ENCODE measurements at places on chromosomes 12 and 14.

- DNase-seq = peak; percentile 37
These were observed 195.7 kb downstream of the FBXL14 start for GRCh38 chr12:1398673-1399072.

DNA sequence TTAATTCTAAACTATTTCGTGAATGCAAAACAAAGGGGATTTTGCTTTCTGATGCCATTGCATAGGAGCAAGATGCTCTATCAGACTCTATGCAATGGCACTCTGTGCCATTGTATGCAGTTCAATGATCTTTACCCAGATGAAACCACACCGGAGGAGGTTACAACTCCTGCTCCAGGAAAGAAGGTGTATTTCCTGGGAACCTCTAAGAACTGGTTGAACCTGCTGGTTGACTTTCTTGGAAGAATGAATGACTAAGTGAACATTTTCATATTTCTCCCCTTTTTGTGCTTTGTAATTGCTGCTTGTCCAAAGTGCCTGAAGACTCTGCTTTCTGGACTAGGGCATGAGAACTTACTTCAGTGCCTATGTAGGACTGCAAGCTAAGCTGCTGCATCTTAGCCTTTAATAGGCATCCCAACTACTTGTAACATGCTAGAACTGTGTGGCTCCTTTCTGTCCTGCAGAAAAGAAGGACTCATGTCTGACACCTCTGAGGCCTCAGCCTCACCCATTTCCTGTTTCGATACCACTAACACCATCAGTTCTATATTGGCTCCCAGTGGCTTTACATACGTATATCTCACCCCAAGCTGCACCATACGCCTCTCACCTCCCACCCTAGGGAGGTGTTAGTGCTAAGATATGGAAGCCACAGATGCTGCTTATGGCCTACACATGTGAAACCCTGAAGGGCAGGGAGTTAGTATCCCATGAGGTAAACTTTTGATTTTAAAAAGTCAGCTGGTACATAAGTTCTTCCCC, 193.5 kb upstream of the CNOT2 start:
- DNase-seq = peak; percentile 47

DNA sequence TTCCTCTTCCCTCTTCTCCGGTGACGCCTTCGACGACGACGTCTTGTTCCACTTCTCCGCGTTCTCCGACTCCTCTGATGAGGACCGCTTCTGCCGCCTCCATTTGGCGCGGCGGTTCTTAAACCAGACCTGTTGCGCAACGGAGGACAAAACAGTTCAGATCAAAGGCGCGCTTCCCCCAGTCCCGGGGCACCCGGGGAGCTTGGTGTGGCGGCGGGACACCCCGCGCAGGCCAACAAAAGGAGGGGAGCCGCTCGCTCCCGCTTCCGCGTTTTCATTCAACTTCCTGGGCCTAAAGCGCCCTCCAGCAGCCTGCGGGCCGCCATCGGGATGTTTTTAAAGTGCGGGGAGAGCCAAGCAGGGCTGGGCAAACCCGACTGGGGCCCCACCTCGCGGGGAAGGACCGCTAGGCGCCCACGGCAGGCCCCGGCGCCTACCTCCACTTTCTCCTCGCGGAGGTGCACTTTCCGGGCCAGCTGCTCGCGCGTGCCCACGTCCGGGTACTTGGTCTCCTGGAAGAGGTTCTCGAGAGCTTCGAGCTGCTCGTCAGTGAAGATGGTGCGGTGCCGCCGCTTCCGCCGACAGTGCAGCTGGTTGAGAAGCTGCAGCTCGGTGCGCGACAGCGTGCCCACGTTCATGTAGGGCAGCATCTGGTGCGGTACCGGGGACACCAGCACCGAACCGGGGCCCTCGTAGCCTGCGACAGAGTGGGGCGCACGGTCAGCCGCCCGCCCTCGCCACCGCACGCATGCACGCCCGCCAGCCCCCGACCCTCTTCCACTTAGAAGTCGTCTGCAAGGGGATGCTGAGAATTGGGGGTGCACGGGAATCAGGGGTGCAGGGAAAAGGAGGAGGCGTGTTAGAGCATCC, 1.2 kb downstream of the GSC start:
- DNase-seq = peak; percentile 38

DNA sequence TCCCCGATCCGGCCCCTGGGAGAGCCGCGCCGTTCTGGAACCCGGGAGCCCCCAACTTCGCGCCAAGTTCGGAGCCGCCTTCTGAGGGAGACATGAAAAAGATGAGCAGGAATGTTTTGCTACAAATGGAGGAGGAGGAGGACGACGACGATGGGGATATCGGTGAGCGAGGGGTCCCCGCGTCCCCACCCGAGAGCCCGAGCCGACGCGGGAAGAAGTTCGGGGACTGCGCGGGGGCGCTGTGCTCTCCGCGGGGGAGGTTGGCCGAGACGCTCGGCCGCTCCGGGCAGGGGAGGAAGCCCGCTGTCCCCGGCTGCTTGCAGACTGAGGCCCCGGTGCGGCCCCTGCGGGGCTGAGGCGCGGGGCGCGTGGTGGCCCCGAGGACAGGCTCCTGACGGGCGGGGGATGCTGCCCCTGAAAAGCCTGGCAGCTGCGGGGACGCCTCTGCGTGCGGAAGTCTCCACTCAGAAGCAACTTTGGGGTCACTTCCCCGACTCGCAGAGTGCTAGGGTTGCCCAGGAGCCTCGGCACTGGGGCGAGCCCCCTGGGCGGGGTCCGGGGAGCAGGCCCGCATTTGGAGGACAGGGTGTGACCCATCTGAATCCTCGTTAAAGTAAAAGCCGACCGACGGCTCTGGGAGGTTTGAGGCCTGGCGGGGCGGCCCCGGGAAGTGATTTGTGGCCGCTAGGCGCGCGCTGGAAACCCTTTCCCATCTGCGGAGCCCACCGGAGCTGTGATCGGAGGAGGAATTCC, 511 bp downstream of the ANO6 start:
- peak; percentile 68 for DNase-seq

GRCh38 chr14:76201162-76201561, 49.4 kb downstream of the GPATCH2L start:
- DNase-seq = no peak

GRCh38 chr12:66699738-66700482, 21.0 kb upstream of the GRIP1 start:
- no peak for DNase-seq

- no peak for DNase-seq
These were observed 2.3 kb downstream of the CORO1C start for GRCh38 chr12:108728820-108729611.

DNA sequence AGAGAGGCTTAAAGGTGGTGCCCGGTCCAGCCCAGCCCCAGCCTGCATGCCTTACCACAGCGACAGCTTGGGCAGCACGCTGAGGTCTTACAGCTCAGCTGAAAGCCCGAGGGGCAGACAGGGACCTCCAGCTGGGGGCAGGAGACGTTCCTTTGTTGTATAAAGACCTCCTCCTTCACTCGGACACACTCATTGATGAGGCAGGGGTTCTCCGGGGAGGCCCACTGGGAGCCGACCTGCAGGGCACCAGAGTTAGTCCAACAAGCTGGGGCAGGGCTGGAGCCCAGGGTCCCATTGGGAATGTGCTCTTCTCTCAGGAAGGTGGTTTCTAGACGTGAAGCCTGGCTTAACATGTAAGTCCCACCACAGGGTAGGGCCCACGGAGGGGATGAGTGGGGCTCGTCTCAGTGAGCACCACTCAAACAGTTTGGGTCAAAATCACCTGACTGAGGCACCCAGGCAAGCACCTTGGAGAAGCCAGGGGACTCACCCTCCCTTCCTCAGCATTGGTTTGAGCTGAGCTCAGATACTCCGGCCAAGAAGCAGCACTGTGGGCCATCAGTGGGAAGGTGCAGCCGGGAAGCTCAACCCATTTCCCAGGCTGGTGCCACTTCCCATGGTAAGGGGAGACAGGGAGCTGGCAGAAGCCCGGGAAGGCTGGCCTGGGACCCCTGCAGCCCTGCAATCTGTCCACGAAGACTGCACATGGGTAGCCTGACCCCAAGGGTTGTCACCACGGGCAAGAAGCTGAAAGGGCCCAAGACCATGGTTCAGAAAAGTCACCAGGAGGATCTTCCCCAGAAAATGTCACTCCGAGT, 24.3 kb upstream of the ANO2 start:
- no peak for DNase-seq

DNA sequence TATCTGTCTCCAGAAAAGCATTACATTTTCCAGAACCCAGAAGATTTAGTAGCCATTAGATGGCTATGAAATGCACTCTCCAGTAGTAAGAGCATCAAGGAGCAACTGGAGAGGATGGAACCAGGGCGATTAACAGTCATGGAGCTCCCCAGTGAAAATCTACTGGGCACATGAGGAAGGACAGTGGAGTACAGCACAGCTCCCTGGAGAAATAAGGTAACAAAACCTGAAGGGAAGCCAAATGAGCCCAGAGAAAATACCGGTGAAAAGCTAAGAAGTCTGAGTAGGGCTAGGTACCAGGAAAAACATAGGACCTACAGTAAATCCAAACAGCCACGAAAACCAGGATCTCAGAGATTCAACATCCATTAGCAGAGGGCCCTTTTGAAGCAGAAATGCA, 21.6 kb downstream of the SOX5 start:
- no peak for DNase-seq

All from hematopoietic multipotent progenitor cell treated with erythropoietin and hydrocortisone succinate and interleukin-3 and kit ligand, for 6 days (in vitro differentiated cells).